Natural killer cell treated with Interleukin-12 subunit alpha and Interleukin-12 subunit beta and Interleukin-15 and Interleukin-18, amount 100 ng/mL, for 72 hours (primary cell): ENCODE measurements at places on chromosomes 7 and 10. TPM values are rescaled to one million over a fixed set of nuclear protein-coding genes. Genes with fewer than 3 reads are reported as not detected.

FGFBP3 gene
- total RNA-seq, result 1.5 TPM

GRCh38 chr7:94933256-94933990 lies 26.0 kb downstream of the PPP1R9A start:
- H3K4me3 ChIP-seq, result no peak overlapping the region
- no peak overlapping the region for H3K27ac ChIP-seq
- no peaks in the 10 kb centered on the region for H3K4me1 ChIP-seq
- DNase-seq, result no peak

DNA sequence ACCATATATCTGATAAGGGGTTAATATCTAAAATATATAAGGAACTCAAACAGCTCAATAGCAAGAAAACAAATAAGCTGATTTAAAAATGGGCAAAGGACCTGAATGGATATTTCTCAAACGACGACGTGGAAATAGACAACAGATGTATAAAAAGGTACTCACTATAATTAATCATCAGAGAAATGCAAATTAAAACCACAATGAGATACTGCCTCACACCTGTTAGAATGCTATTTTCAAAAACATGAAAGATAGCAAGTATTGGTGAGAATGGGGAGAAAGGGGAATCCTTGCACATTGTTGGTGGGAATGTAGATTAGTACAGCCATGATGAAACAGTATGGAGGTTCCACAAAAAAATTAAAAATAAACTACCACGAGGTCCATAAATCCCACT lies 163.2 kb downstream of the DKK1 start:
- H3K27me3 ChIP-seq, result peaks cover 2% of the 10 kb centered on the region
- DNase-seq, result no peak
- no peak overlapping the region for H3K27ac ChIP-seq

- DNase-seq, result no peak
- peaks cover 64% of the 10 kb centered on the region for H3K27me3 ChIP-seq
- H3K27ac ChIP-seq, result no peak overlapping the region
These were observed 838 bp upstream of the DLX6 start for GRCh38 chr7:97004247-97005182.

SPDYE5 gene
- total RNA-seq, result not detected

- peaks cover 10% of the 10 kb centered on the region for H3K4me1 ChIP-seq
- no peak for DNase-seq
- H3K36me3 ChIP-seq, result no peaks in the 10 kb centered on the region
- no peak overlapping the region for H3K27ac ChIP-seq
- H3K4me3 ChIP-seq, result no peak overlapping the region
These were observed 49.7 kb downstream of the CDK1 start for GRCh38 chr10:60827791-60828488.

COBL gene
- not detected for total RNA-seq

FAM237B gene
- not detected for total RNA-seq

LBX1 gene
- not detected for total RNA-seq

ACTR3C gene
- total RNA-seq, result 12.6 TPM

AGBL3 gene
- 2.8 TPM for total RNA-seq

- no peaks in the 10 kb centered on the region for H3K4me1 ChIP-seq
- H3K27ac ChIP-seq, result no peak overlapping the region
- no peak overlapping the region for H3K4me3 ChIP-seq
- DNase-seq, result no peak
These were observed 35.3 kb upstream of the BET1 start for GRCh38 chr7:94039368-94040035.

DNA sequence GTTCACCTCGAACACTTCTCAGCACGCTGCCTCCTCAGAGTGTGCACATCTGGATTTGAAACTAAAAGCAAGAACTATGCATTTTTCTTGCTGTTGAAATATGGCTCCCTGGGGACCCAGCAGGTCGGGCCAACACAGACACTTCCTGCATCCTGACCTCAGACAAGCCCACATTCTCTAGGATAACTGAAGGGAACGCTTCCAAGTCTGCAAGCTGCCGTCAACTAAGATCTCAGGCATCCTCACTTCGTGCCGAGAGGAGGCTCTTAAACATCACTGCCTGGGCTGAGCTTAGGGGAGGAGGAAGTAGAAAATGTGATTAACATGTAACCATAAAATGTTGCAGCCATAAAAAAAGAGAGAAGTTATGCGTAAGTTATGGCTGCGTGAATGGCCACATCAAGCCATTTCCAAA lies 65.5 kb downstream of the PYROXD2 start:
- no peak overlapping the region for H3K27ac ChIP-seq
- H3K4me3 ChIP-seq, result peak overlapping the region; percentile 30
- peaks cover 13% of the 10 kb centered on the region for H3K36me3 ChIP-seq
- H3K4me1 ChIP-seq, result peaks cover 11% of the 10 kb centered on the region
- peaks cover 29% of the 10 kb centered on the region for H3K27me3 ChIP-seq
- DNase-seq, result no peak

SLC13A1 gene
- total RNA-seq, result not detected

PANK1 gene
- 4.5 TPM for total RNA-seq

- H3K27ac ChIP-seq, result no peak overlapping the region
- H3K27me3 ChIP-seq, result no peaks in the 10 kb centered on the region
- H3K4me1 ChIP-seq, result no peaks in the 10 kb centered on the region
- H3K4me3 ChIP-seq, result no peak overlapping the region
- DNase-seq, result no peak
These were observed 354.5 kb downstream of the WDR11 start for GRCh38 chr10:121205625-121206024.

- H3K27ac ChIP-seq, result no peak overlapping the region
- DNase-seq, result no peak
- peaks cover 14% of the 10 kb centered on the region for H3K4me1 ChIP-seq
These were observed 17.6 kb upstream of the BAZ1B start for GRCh38 chr7:73539709-73540108.

GRCh38 chr7:28711114-28711513 lies 247.0 kb downstream of the TRIL start:
- no peak overlapping the region for H3K4me3 ChIP-seq
- no peak for DNase-seq
- H3K27me3 ChIP-seq, result peaks cover 11% of the 10 kb centered on the region
- H3K4me1 ChIP-seq, result no peaks in the 10 kb centered on the region
- H3K27ac ChIP-seq, result no peak overlapping the region

GRCh38 chr7:139838276-139838675 lies 9.2 kb downstream of the TBXAS1 start:
- H3K4me3 ChIP-seq, result no peak overlapping the region
- peaks cover 75% of the 10 kb centered on the region for H3K4me1 ChIP-seq
- no peaks in the 10 kb centered on the region for H3K27me3 ChIP-seq
- H3K36me3 ChIP-seq, result peaks cover 63% of the 10 kb centered on the region
- no peak for DNase-seq

GRCh38 chr7:85750454-85750949 lies 563.6 kb upstream of the SEMA3D start:
- H3K4me3 ChIP-seq, result no peak overlapping the region
- H3K27ac ChIP-seq, result no peak overlapping the region
- H3K36me3 ChIP-seq, result peaks cover 25% of the 10 kb centered on the region
- H3K27me3 ChIP-seq, result no peaks in the 10 kb centered on the region
- no peak for DNase-seq

GRCh38 chr10:89414146-89414878 lies at the start of gene IFIT5:
Gene IFIT5, plus strand, starts transcription at chr10:89414568. Its CDS starts 231 bp downstream, at chr10:89414799.
- H3K27me3 ChIP-seq, result no peaks in the 10 kb centered on the region
- peak within 1 kb of the TSS; percentile 96 for H3K27ac ChIP-seq
- peaks cover 14% of the 10 kb centered on the region for H3K36me3 ChIP-seq
- peaks cover 40% of the 10 kb centered on the region for H3K4me1 ChIP-seq
- peak within 1 kb of the TSS; percentile 97 for H3K4me3 ChIP-seq

KIAA1217 gene
- 1.0 TPM for total RNA-seq

DNA sequence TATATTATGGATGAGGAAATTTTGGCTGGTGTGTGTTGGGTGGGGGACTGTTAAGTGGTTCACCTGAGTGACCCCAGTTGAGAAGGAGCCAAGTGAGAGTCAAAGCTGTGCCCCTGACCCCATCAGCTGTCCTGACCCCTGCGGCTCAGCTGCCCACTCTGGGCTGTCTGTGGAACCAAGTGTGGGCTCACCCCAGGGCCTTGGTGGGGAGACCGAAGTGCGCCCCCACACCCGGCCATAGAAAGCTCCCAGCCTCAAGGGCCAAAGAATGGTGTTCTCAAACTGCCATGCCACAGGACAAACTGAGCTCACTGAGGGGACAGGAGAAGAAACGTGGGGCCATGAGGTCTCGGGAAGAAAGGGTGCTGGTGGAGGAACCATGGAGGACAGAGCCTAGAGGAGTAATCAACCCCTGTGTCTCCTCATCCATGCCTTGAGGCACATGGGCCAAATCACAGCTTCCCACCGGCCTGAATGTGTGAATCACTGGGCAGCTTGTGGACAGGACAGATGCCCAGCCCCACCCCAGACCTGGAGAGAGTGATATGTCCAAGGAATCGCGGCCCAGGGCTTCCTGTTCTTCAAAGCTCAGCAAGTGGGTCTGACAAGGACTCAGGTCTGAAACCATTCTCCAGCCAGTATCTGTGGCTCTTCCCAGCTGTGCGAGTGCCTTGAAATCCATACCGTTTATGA lies 86.2 kb upstream of the CACUL1 start:
- DNase-seq, result no peak
- H3K36me3 ChIP-seq, result no peaks in the 10 kb centered on the region
- H3K4me1 ChIP-seq, result peaks cover 4% of the 10 kb centered on the region
- no peak overlapping the region for H3K27ac ChIP-seq

FIS1 gene
- total RNA-seq, result 102 TPM

GRCh38 chr7:57399972-57400371 lies 50.0 kb upstream of the ZNF716 start:
- H3K4me3 ChIP-seq, result no peak overlapping the region
- no peaks in the 10 kb centered on the region for H3K36me3 ChIP-seq
- no peak overlapping the region for H3K27ac ChIP-seq
- no peaks in the 10 kb centered on the region for H3K4me1 ChIP-seq
- no peaks in the 10 kb centered on the region for H3K27me3 ChIP-seq

DNA sequence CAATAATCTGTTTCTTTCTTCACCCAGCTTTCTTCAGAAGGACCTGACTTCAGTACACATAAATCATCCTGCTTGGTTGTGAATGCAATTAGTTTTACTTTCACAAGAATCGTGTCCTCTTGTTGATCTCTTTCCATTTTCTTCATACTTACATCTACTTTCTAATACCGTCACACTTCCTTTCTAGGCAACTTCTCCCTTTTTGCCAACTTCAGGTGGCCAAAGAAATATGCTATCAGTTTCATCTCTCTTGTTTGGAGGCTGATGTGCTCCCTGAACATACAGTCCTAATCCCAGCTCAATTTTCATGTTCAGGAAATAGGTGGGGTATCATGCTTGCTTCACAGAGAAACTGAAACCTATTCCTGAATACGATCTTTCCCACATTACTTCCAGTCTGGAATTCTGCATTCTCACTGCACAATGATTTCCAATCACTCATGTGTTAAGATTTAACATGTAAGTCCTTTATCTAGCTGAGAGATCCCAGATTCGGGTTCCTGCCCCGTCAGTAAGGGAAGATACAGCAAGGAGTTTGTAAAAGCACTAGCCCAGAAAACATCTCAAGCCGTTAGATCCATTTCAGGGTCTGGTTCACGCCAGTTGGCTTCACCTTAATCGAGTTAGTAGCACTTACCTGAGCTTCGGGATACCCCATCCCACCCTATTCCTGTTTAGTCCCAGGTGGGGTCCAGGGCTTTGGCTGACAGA lies 994 bp downstream of the SLC25A28 start:
- DNase-seq, result no peak
- peaks cover 39% of the 10 kb centered on the region for H3K4me1 ChIP-seq
- H3K36me3 ChIP-seq, result peaks cover 10% of the 10 kb centered on the region

DNA sequence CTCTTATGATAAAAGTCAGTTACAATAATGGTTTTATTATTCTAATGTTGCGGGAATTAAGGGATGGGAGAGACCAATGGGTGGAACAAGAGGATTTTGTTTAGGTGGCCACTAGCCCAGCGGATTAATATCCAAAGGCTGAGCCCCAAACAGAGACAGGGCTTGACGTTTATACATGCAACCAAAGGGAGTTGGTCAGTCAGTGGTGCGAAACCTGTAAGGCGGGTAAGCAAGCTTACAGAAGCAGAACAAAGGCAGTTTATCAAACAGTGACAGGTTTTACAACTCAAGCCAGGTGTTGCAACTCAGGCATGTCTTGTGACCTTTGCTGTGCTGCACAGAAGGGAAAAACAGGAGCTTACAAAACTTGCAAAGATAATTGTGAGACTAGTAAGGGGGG lies 622.9 kb upstream of the MBL2 start:
- H3K4me1 ChIP-seq, result no peaks in the 10 kb centered on the region
- DNase-seq, result no peak
- no peak overlapping the region for H3K27ac ChIP-seq
- H3K4me3 ChIP-seq, result no peak overlapping the region

- no peak for DNase-seq
- H3K4me3 ChIP-seq, result no peak overlapping the region
- H3K36me3 ChIP-seq, result no peaks in the 10 kb centered on the region
- H3K27me3 ChIP-seq, result no peaks in the 10 kb centered on the region
- no peaks in the 10 kb centered on the region for H3K4me1 ChIP-seq
These were observed 80.2 kb downstream of the VWDE start for GRCh38 chr7:12323415-12323814.
